ENCODE measurements at places on chromosomes 7 and 10. TPM values are rescaled to one million over a fixed set of nuclear protein-coding genes. Genes with fewer than 3 reads are reported as not detected.

- H3K36me3 ChIP-seq: no peaks in the 10 kb centered on the region
- H3K27ac ChIP-seq: peak overlapping the region; percentile 65
- peak overlapping the region; percentile 55 for H3K4me3 ChIP-seq
- H3K4me1 ChIP-seq: peaks cover 45% of the 10 kb centered on the region
- DNase-seq: no peak
- no peaks in the 10 kb centered on the region for H3K27me3 ChIP-seq
Measured at GRCh38 chr10:86953747-86954680, 3.4 kb downstream of the MMRN2 start.

- DNase-seq: no peak
- H3K27me3 ChIP-seq: no peaks in the 10 kb centered on the region
- no peaks in the 10 kb centered on the region for H3K4me1 ChIP-seq
- H3K27ac ChIP-seq: no peak overlapping the region
- H3K36me3 ChIP-seq: no peaks in the 10 kb centered on the region
- H3K4me3 ChIP-seq: no peak overlapping the region
Measured at GRCh38 chr10:33087922-33088321, 129.9 kb upstream of the ITGB1 start.

- DNase-seq: no peak
- no peak overlapping the region for H3K4me3 ChIP-seq
- no peaks in the 10 kb centered on the region for H3K36me3 ChIP-seq
- H3K4me1 ChIP-seq: no peaks in the 10 kb centered on the region
Measured at GRCh38 chr10:69941730-69942129, 110.9 kb upstream of the MACROH2A2 start.

DNA sequence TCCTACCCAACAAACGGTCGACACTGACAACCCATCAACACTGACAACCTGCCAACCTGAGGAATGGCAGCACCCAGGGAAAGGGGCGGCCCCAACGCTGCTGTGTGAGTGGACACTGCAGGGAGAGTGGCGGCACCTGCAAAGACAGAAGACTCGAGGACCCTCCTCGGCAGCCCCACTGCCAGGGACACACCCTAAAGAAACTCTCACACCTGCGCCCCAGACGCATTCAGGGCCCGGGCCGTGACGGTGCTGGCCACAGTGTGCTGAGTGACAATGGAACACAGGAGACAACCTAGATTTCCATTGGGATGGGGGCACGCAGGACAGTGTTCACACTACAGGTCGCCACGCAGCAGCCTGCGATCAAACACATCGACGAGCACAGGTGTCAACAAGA, 3.6 kb downstream of the CAMK2B start:
- peaks cover 5% of the 10 kb centered on the region for H3K27me3 ChIP-seq
- H3K4me1 ChIP-seq: peaks cover 12% of the 10 kb centered on the region
- DNase-seq: peak; percentile 91
- H3K27ac ChIP-seq: no peak overlapping the region
- no peaks in the 10 kb centered on the region for H3K36me3 ChIP-seq

DNA sequence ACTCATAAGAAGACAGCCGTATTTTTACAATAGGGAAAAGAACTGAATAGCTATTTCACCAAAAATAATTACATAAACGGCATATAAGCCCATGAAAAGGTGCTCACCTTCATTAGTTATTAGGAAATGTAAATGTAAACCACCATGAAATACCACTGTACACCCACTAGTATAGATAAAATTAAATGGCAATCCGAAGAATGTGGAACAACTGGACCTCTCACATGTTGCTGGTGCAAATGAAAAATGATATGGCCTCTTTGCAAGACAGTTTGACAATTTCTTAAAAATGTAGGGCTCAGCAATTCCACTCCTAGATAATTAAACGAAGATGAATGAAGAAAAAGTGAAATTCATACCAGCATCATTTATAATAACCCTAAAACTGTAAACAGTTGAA, 91.8 kb downstream of the MAPK8 start:
- H3K4me1 ChIP-seq: peaks cover 24% of the 10 kb centered on the region
- H3K4me3 ChIP-seq: no peak overlapping the region
- no peaks in the 10 kb centered on the region for H3K27me3 ChIP-seq
- no peak for DNase-seq

CPA4 gene
- total RNA-seq: not detected

KLF14 gene
- total RNA-seq: 0.26 TPM

RARRES2 gene
- total RNA-seq: 177 TPM

INTS15 gene
- total RNA-seq: 22.5 TPM
